ENCODE measurements at places on chromosomes 3 and 15.

DNA sequence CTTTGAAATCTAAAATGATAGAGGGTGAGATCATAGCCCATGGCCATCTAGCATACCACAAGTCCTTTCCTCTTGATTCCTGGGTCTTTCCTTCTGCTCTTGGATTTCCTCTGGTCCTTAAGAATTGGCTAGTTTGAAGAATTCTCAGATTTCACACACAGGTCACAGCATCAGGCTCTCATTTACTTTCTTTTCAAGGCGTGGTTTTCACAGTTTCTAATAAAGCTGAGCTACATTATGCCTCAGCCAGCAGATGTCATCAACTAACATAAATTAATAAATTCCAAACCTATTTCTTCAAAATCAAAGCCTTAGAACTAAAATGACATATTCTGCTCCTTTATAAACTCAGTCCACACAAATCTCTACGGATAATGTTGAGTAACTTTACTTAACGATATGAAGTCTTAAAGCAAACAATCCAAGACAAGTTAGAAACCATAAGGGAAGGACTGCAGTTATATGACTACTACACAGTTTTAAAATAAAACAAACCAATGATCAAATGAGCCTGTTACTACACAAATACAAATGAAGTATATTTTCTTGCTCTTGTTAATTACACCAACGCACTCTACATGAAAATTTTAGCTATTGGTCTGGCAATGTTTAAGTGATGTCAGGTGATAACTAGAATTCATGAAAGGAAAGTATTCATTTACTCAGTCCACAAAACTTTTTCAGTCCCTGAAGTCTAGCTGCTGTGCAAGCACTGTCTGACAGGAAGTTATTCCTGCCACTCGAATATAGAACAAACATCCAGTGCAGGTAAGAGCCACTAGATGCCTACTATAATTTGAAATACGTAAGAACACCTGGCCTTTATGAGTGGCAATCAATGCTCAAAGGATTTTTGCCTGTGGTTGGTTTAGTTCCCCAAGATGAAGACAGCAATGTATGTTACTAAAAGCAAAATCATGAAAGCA, 9.2 kb downstream of the CCDC14 start:
- no peak for DNase-seq

- DNase-seq: no peak
These were observed 127.1 kb downstream of the ABHD5 start for GRCh38 chr3:43817825-43818224.

DNA sequence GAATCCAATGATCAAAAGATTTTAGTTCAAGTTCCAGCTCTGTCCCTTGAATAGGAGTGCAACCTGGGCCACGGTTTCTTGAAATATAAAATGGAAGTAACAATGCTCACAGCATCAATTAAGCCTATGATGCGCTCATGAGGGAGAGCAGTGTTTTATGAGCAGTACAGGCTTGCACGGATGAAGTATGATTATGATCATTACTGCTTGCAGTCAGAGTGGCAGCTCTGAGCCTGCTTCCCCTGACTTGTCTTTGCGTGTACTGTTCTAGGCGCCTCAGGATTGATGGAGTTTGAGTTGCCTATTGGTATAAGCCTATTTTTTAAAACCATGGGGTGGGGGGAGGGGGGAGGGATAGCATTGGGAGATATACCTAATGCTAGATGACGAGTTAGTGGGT, 37.0 kb downstream of the ITGB5 start:
- DNase-seq: no peak

GRCh38 chr3:81726735-81727134, 34.7 kb downstream of the GBE1 start:
- no peak for DNase-seq

DNA sequence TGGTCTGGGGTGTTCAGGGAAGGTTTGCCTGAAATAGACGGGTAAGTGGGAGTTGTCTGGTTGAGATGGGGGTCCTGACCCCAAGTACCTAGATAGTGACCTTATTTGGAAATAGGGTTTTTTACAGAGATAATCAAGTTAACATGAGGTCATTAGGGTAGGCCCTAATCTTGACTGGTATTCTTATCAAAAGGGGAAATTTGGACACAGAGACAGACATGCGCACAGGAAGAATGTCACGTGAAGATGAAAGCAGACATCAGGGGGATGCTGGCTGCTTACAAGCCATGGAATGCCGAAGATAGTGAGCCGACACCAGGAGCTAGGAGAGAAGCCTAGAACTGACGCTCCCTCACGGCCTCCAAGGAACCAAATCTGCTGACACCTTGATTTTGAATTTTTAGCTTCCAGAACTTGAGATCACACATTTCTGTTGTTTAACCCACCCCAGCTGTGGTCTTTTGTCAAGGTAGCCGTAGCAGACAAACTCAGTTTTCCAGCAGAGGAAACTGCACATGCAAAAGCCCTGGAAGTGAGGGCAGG, 17.1 kb downstream of the BHLHE40 start:
- no peak for DNase-seq

DNA sequence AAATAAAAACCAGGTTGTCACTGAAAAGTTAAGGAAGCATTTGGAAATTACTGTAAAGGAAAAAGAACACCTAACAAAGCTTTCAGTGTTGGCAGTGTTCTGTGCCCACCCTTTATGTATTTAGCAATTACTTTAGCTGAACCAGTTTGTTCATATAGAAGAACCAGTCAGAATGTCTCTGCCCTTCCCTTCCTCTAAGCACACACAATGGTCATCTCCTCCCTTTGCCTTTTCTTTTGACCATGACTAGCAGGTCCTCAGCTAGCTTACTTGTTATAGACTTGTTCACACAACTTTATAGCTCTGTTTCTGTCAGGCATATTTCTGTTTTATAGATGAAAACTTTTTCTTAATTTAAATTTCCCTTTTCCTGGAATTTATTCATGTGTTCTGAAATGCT, 59.6 kb downstream of the AKAP13 start:
- DNase-seq: no peak

- DNase-seq: peak; percentile 13
These were observed 85.6 kb downstream of the PDCD6IP start for GRCh38 chr3:33883951-33884561.

GRCh38 chr3:10702961-10703740, 112.9 kb upstream of the SLC6A11 start:
- DNase-seq: no peak

DNA sequence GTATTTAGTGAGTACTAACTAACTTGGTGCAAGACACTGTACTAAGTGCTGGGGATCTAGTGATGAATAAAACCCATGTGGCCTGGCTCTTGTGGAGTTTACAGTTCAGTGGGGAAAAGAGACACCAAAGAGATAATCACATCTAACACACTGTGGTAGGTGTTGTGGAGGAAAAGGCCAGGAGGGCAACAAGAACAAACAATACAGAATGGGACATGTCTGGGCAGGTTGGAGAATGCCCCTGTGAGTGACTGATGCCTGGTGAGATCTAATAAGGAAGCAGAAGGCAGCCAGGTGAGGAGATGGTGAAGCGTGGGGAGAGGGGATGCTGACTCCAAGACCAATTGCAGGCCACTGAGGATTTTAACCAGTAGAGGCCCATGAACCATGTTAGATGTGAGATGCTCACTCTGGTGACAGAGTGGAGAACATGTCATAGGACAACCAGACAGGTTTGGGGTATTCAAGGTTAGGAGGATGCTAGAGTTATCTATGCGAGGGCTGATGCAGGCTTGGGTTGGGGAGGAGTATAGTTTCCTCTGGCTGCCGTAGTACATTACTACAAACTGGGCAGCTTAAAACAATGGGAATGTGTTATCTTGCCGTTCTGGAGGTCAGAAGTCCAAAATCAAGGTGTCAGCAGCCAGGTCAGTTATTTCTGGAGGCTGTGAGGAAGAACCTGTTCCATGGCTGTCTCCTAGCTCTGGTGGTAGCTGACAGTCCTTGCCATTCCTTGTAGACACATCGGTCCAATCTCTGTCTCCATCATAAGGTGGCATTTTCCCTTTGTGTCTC, 81.4 kb downstream of the ARNT2 start:
- peak; percentile 12 for DNase-seq

DNA sequence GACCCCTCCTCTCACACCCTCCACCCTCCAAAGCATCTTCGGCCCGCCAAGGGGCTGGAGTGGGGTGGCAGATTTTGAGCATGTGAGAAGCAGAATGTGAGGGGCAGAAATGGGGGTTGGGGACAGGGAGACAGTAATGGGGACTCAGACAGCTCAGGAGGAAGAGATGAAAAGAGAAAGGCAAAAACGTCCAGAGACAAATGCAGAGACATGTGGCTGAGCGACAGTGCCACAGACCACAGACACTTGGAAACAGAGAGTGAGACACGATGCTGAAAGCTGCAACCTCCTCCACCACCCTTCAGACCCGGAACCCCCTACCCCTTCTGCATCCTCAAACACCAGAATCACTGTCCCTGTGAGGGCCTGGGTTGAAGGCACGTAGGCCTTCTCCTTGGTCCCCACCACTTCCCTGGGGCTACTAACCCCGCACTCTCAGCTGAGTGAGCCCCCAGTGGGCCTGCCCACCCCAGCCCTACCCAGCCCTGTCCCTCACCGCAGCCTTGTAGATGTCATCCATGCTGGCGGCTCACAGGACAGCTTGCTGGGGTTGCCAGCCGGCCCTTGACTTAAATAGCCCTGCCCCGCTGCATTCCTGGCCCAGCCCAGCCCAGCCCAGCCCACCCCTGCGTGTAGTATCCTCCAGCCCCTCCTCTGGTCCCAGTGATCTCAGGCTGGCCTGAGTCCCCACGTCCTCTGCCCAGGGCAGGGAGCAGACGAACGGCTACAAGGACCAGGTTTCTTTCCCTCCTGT, at the start of gene TNNC1:
TNNC1 (minus strand) TSS at position 546 of the 754 bp plus-strand sequence; CDS start at position 520, 26 bp downstream.
- DNase-seq: no peak

GRCh38 chr15:45157974-45158373, 28.2 kb downstream of the DUOX1 start:
- DNase-seq: no peak

DNA sequence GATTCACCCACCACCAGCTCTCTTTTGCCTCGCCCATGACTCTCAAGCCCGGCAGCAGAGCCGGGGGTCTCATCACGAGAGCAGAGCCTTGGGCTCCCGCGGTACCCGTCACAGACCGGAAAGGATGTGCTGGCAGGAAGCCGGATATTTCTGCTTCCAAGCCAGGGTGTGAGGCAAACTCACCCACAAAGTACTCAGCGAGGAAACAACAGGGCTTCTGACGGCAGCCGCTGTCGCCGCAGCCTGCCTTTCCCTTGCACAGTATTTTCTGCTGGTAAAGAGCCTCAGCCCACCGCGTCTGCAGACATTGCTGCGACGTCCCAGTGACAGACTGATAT, 119.9 kb downstream of the NSMCE3 start:
- DNase-seq: no peak

DNA sequence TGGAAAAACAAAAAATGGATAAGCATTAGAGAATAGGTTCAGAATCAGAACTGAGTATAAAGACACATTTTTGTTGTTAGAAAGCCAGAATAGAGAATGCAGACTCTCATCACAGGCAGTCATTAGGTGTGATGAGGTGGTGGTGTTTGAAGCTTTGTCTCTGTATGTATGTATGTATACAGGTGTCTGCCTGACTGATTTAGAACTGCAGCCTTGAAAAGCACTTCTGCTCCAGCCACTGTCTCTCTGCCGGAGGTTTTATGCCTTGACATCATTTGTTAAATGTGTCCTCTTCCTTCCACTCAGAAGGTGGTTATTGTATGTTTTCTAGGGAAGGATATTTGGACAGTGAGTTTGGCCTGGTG, 80.7 kb upstream of the ZBED2 start:
- DNase-seq: no peak

DNA sequence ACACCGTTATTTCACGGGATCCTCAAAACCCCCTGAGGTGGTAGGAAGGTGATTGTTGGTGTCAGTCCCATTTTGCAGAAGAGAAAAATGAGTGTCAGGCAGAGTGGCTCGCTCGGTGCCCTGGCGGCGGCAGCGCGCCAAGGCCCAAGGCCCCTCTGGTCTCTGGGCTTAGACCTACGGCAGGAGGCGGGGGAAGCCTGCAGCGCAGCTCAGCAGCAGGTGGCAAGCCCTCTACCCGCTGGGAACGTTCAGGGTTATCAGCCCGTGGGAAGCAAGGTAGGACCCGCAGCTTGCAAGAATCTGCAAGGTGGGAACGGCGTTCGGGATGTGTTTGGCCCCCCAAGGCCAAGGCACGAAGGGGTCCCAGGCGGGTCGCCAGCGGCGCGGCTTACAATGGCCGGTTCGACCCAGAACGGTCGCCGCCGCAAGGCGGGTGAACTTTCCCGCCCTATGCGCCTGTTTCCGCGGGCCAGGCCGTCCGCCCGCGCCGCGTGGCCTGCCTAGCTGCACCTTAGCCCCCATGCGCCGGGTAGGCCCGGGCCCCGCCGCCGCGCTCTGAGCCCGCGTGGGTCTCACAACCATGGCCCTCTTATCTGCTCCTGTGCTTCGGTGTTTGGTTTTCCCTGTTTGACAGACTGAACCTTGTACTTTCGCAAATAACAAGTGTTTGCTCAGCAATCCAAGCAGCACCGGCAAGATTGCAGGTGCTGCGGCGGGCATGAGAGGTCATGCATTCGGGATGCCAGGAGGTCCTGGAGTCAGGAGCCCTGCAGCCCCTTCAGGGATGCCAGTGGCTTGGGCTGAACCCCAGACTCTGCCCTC, 39.7 kb downstream of the CCNL1 start:
- DNase-seq: no peak

GRCh38 chr3:20458994-20459716, 273.1 kb upstream of the SGO1 start:
- DNase-seq: no peak

- DNase-seq: no peak
These were observed 1.3 kb downstream of the GRM7 start for GRCh38 chr3:6862041-6862879.

DNA sequence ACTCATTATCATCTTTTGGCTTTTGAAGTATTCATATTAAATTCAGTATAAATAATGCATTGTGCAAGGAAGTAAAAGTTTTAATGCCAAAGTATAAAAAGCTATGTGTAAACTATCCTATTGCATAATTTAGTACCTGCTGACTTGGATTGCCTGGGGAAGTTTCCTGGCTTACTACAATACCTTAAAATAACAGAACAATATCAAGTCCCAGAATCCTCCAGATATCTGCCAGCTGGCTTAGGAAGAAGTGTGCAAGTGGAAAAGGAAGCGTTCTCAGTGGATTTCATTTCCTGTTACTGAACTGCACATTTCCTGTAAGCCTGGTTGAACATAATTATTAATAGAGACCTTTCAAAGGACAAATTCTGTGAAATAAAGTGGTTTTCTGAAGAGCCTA, 236.7 kb downstream of the ADAMTSL3 start:
- DNase-seq: no peak

DNA sequence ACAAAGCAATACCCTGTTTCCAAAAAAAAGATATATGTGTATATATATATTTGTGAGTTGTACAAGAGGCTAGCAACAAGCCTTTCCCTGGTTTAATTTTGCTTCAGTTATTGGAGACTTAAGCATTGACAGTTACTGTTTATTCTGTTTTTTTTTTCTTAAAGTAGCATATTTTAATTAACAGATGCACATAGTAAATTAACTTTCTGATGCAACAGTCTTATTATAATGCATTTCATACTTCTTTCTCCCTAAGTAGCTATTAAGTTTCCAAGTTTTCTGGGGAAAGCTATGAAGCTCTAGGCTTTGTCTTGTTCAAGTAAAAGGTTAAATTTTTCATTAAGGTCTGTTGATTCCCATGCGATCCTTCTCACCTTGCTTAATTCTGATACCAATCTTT, 17.9 kb downstream of the PRKCI start:
- no peak for DNase-seq

Measured in GM12865 (cell line).